HS-5 (cell line): ENCODE measurements at places on chromosomes 2 and 18.

- no peak for DNase-seq
Measured at GRCh38 chr2:183253441-183254130, 129.3 kb downstream of the NUP35 start.

DNA sequence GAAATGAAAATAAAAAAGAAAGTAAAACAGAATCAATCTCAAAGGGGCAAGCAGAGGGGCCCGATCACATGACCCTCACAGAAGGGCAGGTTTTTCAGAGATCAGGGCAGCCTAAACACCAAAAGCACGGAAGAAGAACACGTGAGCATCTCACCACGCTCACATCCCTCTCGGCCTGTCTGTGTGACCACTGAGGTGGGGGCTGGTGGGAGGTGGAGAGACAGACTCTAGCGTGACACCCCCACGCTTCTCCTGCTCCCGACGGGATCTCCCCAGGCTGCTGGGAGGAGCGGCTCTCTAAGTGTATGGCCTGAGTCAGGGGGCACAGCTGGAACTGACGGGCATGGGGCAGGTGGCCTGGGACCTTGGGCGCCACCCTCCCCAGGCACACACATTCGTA lies 23.5 kb upstream of the MTERF4 start:
- no peak for DNase-seq

DNA sequence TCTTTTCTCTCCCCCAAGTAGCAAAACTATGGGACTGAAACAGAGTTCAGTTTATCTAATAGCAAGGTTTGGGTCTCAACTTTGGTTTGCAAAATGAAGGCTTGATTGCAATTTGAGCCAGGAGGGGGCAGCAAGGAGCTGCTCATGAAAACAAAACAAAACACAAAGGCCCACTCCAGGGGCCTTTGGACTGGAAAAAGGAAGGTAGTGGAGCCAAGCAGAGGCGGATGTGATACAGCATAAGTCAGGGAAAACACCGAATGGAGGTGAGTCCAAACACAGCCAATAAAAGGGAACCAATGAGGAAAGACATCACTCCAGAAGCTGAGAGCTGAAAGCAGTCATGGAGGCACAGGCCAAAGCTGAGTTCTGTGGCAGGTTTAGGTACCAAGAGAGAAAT lies 799.7 kb upstream of the ACVR2A start:
- DNase-seq: no peak

DNA sequence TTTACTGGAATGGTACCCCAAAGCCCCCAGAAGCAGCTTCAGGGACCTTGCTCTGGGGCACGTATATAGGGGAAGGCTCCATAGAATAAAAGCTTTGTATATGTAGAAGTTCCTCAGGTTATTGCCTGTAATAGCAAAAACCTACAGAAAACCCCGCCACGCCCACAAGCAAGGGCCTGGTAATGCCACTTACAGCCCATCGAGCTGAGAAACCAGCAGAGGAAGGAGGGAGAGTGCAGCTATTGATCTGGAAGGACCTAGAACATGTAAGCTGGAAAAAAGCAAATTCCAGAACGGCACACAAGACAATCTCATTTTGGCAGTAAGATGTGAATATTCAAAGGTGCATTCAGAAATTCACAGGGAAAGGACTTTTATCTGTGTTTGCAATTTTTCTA lies 15.8 kb downstream of the HS1BP3 start:
- no peak for DNase-seq

DNA sequence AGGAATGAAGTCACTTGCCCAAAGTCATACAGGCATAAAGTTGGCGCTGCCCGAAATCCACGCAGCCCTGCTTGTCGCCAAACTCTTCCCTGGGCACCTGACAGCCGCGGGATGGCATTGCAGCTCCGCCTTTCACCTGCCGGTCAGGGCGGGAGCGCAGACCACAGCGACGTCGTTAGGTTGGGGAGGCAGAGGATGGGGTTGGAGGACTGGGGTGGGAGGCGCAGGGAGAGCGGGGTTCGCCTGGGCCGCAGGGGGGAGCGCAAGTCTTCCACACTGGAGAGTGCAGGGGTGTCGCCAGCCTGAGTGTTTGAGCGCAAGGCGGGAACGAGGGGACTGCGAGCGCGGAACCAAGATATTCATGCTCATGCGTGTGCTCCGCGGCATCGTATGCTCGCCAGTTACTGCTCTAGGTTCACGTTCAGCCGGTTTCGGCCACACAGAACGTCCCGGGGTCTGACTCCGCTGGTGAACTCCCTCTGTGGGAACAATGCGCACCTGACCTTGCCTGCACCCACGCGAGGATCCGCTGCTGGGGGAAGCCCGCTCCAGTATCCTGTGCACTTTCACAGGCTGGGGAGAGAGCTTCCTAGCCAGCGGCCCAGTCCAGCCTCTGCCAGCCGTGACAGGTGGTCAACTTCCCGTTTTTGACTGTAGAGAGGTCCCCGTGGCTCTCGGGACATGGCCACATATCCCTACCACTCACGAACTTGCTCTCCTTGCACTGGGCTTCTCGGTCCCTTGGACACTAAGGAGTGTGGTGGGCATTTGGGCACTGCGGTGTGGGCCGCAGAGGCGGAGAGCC lies 767 bp upstream of the NPPC start:
- DNase-seq: no peak

DNA sequence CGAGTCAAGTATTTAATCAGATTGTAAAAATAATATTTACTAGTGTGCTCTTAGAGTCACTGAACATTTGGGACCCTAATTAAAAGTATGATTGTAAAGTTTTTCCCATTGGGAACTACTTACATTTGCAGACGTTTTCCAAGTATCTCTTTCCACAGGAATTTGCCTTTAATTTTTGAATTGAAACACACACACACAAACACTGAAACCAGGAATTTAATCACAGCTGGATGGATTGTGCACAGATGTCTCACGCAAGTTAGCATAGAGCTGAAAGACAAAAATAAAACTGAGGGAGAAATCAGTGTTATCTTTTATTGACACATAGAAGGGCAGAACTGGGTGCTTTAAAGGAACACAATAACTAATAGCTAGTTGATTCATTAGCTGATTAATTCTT lies 230.7 kb downstream of the RND3 start:
- no peak for DNase-seq

- DNase-seq: no peak
Measured at GRCh38 chr2:24682304-24682703, 110.9 kb downstream of the PTRHD1 start.

- DNase-seq: no peak
Measured at GRCh38 chr2:213104092-213104902, 47.1 kb downstream of the IKZF2 start.

DNA sequence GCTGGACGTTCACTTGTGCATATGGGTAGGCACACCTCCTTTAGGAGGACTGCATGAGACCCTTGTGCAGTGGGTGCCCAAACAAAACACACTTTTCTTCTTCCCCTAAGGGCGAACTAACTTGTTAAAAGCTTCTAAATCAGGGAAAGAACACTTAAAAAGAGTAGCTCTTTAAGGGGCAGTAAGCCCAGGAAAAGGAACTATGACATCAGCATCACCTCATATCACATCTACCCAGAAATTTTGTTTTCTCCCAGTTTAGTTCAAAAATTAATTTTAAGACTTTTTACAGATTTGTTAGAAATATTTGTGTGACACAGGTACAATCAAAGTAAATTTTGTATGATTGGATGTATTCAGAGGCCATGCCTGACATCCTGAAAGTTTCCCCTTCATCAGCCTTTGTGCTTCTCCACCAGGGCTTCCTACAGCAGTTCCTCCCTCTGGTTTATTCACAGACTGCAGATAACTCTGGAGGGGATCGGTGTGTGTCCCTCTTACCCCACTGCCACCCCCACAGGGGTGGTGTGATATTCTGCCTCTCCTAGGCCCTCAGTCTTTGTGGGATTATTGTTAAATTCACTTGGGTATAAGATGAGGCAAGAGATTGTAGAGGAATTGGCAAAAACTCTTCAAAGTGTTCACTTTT lies 27.6 kb downstream of the BCL2L11 start:
- DNase-seq: no peak

DNA sequence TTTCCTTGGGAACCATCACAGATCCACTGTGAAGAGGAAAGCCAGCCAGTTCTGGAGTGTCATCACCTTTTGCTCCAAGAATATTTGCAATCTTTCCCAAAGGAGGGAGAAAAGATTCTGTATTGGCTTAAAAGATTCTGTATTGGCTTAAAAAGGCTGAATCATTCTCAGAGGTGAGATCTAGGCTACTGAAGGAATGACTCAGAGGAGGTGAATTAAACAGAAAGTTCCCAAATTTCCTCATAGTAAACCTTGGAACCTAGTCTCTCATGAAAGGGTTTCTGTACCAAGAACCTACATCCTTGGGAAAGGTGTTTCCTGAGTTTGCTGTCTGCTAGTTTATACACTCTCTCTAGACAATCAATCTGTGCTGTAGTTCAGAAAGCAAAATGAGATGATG lies 34.1 kb upstream of the GRB14 start:
- no peak for DNase-seq

DNA sequence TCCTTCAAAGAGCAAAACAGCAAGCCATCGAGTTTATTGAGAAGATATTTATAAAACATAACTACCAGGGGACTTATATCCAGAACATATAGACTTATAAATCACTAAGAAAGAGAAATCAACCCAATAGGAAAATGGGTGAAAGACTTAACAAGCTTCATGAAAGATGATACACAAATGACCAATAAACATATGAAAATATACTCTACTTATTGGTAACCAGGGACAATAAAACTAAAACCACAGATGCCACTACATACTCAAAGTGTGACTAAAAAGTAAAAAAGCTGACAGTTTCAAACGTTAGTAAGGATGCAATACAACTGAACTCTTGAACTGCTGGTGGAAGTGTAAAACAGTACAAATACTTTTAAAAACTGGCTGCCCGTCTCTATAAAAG lies 154.3 kb downstream of the TMEM163 start:
- DNase-seq: no peak

- DNase-seq: no peak
Measured at GRCh38 chr18:58455314-58456188, 173.3 kb downstream of the ALPK2 start.

GRCh38 chr2:241574911-241575623 lies 16.5 kb downstream of the BOK start:
- DNase-seq: no peak

DNA sequence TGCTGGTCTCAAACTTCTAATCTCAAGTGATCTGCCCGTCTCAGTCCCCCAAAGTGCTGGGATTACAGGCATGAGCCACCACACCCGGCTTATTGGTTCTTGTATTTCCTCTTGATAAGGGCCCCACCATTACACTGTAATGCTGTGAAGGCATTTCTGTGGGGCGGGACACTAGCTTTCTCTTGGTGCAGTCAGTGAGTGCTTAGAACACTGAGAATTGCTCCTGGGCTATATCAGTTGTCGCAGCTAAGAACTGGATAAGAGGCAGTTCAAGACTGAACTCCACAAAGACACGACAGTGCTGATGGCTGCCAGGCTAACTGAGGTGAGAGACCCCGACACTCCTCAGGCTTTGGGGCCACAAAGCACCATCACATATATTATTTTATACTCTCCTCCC lies 2.1 kb downstream of the KHK start:
- no peak for DNase-seq

DNA sequence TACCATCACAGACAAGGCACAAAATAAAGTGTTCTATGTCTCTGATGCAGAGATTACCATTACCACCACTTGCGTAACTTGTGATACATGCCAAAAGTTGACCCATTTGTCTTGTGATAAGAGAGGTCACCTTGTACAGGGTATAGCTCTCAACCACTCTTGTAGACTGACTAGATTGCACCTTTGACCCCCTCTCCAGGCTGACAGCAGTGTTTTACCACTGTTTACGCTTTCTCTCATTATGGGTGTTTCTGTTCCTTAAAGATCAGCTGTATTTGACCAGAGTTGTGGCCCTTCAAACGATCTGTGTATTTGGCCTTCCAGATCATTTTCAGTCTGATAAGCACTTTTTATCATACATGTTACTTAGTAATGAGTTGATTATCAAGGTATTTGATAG lies 215.7 kb upstream of the HNMT start:
- DNase-seq: no peak

GRCh38 chr2:113910967-113911678 lies 21.2 kb downstream of the ACTR3 start:
- no peak for DNase-seq

DNA sequence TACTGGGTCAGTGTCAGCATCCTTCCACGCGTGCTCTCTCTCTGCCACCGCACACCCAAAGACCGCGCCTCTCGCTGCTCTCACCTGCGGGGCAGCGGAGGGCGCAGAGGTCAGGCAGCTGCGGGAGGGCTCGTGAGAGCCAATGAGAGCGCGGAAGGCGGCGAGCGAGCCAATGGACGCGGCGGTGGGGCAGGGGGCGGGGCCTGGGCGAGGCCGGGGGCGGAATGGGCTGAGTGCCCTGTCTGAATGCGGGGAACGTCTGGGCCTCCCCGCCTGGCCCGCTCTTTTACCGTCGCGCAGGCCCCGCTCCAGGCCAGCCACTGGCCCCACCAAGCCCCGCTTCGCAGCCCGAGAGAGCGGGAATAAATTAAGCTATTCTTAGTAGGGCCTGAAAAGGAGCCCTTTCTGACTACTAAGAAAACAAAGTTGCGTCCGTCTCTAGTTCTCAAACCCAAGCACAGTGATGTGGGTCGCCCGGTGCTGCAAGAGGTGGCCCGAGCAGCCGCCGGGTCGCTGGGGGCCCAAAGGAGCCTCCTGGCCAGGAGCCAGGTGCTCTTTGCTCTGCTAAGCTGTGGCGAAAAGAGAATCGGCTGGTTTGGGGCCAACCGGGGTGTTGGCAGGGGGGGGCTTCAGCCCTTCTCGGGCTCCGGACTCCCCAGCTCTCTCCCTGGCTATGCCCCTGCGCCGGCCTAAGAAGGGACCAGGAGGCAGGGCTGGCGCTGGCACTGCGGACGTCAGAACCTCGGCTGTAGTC lies 81.1 kb upstream of the GLI2 start:
- no peak for DNase-seq

GRCh38 chr18:67425672-67426071 lies 90.8 kb downstream of the DSEL start:
- DNase-seq: peak; percentile 90

DNA sequence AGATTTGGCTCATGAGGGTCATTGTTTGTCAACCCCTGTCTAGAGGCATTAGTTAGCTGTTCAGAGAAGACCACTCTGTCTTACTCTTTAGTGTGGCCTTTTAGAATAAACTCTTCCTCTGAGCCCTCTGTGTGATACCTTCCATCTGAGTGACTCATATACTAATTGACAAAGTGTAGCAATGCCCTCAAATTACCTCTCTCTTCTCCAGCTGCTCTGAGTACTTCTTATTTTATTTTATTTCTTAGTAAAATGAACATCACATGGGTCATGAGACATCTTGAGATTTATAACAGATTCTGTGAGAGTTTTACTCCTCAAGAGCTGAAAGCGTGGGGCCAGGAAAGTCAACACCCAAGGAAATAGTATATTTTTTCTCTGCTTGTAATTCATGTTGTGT lies 67.4 kb downstream of the KCTD18 start:
- DNase-seq: peak; percentile 31

- no peak for DNase-seq
Measured at GRCh38 chr2:100978582-100979191, 23.4 kb upstream of the RPL31 start.
